Regular cardiac myocyte (primary cell): ENCODE measurements at places on chromosomes 12 and 14. TPM values are rescaled to one million over a fixed set of nuclear protein-coding genes. Genes with fewer than 3 reads are reported as not detected.

ARHGAP9 gene
- total RNA-seq: 0.38 TPM in 1 of 2 replicates, not detected in the other

RHEBL1 gene
- 0.56 and 1.2 TPM in 2 replicates for total RNA-seq

RTRAF gene
- 57.8 and 86.5 TPM in 2 replicates for total RNA-seq

CLEC14A gene
- 8.2 and 18.3 TPM in 2 replicates for total RNA-seq

COX8C gene
- not detected in 2 replicates for total RNA-seq

NR2C1 gene
- 11.9 and 23.4 TPM in 2 replicates for total RNA-seq

SLCO1B1 gene
- total RNA-seq: not detected in 2 replicates

RERG gene
- 0.19 and 1.1 TPM in 2 replicates for total RNA-seq

VWF gene
- total RNA-seq: 4.4 and 6.5 TPM in 2 replicates

REC8 gene
- total RNA-seq: 0.56 and 0.77 TPM in 2 replicates
